Ureter (tissue), 1 donor: ENCODE measurements at places on chromosomes 3 and 15. TPM values are rescaled to one million over a fixed set of nuclear protein-coding genes. Genes with fewer than 3 reads are reported as not detected.
A peak's percentile ranks its signal among the peaks of the same experiment; 100 is the strongest.

- no peak for DNase-seq
Observed at GRCh38 chr3:159974-160373, 36.6 kb upstream of the CHL1 start.

DNA sequence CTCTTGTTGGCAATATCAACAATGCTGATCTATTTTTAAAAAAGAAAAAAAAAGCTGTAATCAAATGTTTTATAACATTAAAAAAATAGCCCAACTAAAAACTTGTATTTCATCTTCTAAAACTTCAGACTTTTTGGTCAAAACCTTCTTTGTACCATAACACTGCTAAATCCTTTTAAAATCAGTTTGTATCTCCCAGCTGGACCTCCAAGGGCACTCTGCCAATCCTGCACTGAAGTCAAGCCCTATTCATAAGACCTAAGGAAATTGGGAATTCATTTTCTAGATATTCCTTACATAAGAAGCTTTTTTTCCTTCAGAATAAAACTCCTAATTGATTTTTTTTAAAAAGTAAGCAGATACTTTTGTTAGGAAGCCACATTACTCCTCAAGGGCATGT lies 38.2 kb upstream of the HCLS1 start:
- DNase-seq = no peak

DNA sequence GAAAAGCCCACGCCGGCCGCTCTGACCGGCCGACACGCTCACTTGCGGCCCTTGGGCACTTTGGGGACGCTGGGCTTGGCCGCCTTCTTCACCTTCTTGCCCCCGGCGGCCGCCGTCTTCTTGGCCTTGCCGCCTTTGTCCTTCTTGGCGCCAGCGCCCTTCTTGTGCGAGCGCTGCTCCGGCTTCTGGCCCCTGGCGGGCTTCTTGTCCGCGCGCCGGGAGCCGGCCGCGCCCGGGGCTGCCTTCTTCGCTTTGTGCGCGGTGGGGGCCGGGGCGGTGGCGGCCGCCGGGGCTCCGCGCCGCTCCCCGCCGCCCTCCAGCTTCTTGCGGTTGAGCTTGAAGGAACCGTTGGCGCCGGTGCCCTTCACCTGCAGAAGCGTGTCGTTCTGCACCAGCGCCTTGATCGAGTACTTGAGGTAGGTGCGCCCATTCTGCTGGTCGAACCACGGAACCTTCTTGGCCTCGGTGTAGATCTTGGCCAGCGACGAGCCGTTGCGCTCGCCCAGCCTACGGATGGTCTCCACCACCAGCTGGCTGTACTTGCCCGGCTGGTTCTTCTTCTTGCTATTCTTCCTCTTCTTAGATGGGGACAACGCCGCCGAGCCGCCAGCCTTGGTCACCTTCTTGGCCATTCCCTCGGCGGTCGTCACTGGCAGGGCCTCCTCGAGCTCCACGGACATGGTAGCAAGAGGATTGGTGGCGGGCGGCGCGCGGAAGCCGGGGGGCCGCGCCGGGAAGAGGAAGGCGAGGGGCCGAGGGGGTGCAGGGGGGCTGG lies 36.7 kb downstream of the HMCES start:
- no peak for DNase-seq

CCK gene
- not detected for total RNA-seq

LDHAL6B gene
- not detected for total RNA-seq

ZNF860 gene
- total RNA-seq = 4.4 TPM

DNA sequence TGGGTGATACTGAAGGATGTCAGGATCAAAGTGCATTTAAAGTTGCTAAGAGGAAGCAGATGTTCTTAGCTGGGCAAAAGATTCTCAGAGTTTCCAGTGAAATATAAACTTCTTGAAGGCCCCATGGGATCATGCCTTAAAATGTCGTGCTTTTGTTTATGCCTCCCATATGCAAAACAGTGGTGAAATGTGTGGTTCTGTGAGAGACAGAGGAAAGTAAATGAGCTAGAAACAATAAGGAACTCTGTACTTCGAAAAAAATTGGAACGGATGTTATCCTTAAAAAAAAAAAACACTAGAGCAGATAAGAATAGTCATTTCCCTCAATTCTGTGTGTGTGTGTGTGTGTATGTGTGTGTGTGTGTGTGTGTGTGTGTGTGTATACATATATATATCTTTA lies 497.0 kb upstream of the TBL1XR1 start:
- no peak for DNase-seq

DNA sequence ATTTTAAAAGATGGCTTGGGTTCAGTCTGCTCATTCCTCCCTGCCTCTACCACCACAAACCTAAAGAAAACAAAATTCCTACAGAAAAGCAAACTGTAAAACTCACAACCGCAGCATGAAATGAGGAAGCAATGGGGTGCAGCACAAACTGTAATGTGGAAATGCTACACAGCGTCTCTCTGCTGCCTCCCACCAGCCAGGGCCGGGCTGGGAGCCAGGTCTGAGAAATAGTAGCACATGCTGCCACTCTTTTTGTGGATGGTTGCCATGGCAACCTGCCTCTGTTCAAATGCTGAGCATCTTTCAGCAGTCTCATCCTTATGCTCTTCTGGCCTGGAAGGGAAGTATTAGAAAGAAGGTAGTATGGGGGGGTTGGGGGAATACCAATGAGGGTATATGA lies 55.4 kb downstream of the EOMES start:
- peak; percentile 50 for DNase-seq

- no peak for DNase-seq
Observed at GRCh38 chr3:42545284-42545900, 36.4 kb downstream of the SEC22C start.

DNA sequence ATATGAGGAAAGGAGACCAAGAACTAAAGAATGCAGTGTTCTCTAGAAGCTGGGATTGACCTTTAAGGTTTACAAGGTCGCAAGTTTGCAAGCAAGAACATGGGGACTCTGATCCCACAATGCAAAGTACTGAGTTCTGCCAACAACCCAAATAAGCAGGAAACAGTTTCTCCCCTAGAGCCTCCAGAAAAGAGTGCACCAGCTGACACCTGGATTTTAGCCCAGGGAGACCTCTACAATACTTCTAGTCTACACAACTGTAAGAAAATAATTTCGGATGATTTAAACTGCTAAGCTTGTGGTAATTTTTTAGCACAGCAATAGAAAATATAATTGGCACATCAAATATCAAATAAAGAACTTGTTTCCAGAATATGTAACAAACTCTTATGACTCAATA lies 46.4 kb downstream of the EHHADH start:
- no peak for DNase-seq

- no peak for DNase-seq
Observed at GRCh38 chr3:191120447-191121298, 78.4 kb upstream of the OSTN start.

- no peak for DNase-seq
Observed at GRCh38 chr3:180447136-180447535, 154.8 kb upstream of the TTC14 start.

DNA sequence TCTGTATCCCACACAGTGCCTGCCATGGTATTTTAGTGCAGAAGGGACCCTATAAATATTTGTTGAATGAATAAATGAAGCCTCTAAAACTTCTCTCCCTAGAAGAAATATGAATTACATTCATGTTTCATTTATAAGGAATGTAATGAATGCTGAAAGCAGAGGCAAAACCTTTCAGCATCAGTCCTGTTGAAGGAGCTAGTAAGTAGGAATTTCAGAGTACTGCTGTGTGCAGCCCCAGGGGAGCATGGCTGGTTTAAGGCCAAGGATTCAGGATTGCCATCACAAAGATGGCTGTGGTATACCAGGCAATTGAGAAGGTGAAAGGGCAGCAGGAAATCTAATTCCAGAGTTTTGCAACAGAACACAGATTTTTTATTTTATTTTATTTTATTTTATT lies 1131.4 kb downstream of the IGSF11 start:
- no peak for DNase-seq

DNA sequence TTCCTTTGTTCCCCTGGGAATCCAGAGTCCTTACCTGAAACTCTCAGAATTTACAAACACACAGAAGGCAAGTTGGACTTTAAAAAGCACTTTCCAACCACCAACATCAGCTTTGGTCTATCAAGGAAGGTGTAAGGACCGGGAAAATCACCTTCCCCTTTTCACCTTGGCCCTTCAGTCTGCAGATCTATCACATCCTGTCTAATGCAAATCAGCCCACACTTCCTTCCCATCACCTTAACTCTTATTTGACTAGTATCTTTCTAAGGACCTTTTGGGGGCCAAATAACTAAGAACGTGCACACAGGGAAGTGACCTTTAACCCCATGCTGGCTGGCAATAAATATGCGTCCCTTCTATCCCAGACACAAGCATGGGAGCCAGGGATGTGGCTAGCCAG lies 320.6 kb downstream of the ARRDC4 start:
- DNase-seq = no peak

DNA sequence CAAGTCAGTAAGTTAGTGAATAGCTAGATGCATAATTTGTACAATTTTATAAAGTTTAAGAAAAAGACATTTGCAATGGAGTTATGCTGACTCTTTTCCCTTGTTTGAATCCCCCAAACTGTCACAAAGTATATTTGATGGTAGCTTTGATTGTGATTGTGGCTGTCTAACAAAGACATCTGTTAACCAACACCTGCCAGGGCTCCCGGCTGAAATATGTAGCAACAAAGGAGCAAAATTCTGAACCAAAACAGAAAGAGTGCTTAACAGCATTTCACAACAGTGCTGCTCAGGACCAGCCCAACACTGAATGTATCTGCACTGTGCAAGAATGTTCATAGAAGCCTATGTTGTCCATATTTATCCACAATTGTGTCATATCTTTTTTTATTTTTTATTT lies 39.4 kb downstream of the LEO1 start:
- no peak for DNase-seq

DNA sequence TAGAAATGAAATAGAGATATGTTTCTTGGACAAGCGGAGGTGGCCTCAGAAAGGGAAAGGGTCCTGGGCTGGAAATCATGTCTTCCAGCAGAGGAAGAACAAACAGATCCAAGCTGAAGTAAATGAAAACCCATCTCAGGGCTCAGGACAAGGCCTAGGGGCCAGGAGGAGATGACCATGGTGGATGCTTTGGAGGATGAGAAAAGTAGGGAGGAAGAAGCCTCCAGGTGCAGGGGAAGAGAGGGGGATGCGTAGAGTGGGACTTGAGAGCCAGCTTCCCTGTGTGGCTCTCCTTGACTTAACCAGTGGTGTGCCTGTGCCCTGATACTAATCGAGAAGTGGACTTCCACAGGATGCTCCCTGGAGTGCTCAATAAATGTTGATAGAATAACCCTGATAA lies 203.2 kb downstream of the FAM43A start:
- no peak for DNase-seq

GRCh38 chr3:60147249-60147950 lies 1097.6 kb upstream of the CFAP20DC start:
- no peak for DNase-seq

DNA sequence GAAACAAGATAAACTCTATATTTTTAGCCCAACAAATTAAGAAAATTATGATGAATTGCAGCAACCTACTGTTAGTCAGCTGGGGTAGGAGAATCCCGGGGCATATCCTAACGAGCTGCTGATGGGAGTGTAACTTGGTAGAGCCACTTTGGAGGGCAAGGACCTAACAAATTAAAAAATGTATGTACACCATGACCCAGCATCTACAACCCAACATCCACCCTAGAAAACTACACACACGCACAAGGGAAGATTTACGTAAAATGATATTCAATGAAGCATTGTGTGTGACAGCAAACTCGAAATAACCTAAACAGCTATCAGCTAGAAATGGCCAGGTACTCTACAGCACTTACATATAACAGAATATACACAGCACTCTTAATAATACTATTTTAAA lies 1.9 kb downstream of the BCL2A1 start:
- DNase-seq = no peak

GRCh38 chr15:65091946-65092770 lies 15.6 kb downstream of the KBTBD13 start:
- DNase-seq = no peak

GOLGA6L9 gene
- 7.9 TPM for total RNA-seq

DNA sequence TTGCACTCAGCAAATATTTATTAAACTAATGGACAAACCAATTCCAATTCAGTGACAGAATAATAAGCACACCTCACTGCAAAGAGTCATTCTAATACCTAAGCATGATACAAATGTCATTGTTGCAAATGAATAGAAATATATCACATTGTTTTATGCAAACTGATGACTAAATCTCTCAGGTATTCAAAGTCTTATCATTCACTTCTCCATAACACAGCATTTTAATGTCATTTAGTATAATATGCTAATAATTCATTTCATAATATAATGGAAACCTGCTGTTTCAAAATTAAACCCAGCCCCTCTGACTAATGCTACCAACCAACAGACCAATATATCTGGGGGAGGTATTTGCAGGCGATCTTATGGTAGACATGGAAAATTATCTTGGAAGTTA lies 71.8 kb downstream of the FGF7 start:
- DNase-seq = no peak

GRCh38 chr3:101850246-101851051 lies 1.1 kb downstream of the NFKBIZ start:
- DNase-seq = no peak

DNA sequence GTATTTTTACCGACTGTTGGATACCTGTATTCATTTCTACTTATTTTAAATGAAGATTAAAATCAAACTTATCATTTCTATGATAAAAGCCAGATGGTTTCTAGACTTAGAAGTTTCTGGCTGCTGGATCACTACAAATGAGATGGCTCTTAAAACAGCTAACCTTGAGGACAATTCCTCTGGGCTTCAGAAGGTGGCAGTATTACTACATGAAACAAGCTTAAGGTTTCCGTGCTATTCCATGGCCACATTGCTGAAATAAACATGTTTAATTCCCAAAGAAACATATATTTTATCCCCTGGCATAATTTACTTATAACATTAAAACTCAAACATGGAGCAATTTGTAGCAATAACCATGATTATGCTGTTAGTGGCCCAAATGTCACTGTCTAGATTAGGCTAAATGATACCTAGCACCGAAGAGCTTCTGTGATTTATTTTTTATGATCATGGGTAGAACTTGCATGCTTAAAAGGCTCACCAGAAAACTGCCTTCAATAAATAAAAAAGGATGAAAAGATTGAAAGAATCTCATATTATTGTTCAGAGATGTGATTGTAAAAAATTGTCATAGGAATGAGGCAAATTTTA lies 204.0 kb upstream of the NANOGP8 start:
- no peak for DNase-seq

DNA sequence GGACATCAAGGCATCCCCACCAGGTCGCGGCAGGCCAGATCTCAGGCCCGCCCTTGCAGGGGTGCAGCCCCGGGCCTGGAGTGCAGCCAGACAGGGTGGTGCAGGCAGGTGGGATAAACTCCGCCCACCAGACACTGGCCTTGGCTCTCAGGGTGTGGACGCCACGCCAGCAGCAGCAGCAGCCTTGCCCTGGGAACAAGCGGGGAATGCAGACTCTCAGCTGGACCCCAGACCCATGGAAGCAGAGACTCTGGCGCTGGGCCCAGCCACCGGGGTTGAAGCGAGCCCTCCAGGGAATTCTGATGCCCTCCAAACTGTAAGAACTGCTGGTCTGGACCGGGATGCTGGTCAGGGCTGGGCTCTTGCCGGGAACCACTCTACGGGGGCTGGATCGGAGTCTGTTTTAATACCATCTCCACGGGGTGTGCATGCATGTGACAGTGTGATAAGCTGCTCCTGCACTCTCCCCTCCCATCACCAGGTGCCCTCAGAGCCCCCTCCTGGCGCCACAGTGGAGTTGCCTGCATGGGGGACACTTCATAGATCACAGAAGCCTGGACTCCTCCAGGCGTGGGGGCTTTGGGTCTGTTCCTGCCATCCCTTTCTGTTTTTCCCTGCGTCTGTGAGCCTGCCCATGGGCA lies 142.7 kb downstream of the NSMCE3 start:
- no peak for DNase-seq
